ENCODE measurements at places on chromosomes 6 and 20. TPM values are rescaled to one million over a fixed set of nuclear protein-coding genes. Genes with fewer than 3 reads are reported as not detected.

- DNase-seq: no peak
These were observed 212.2 kb downstream of the HIVEP2 start for GRCh38 chr6:142732790-142733189.

GRCh38 chr6:26187981-26188635 lies 100.9 kb downstream of the HFE start:
- no peak for DNase-seq

The AVP gene
- total RNA-seq: not detected

The ACTL10 gene
- not detected for total RNA-seq

- no peak for DNase-seq
These were observed 12.9 kb upstream of the SLC9A8 start for GRCh38 chr20:49799698-49800097.

DNA sequence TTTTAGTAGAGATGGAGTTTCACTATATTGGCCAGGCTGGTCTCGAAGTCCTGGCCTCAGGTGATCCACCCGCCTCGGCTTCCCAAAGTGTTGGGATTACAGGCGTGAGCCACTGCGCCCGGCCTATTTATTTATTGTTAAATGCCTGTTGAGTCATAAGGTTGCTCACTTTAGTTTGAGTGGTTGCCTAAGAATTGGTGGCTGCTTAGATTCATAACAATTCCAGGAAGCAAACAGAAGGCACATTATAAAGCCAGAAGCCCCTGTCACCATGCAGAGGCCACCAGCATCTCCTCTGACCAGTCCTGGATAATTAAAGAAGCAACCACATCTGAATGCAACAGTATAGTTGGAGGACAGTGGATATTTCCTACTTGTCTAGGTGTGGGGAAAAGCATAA lies 24.0 kb upstream of the ARMH2 start:
- DNase-seq: no peak

The SOD2 gene
- total RNA-seq: 88.7 TPM
